Kidney epithelial cell (primary cell): ENCODE measurements at places on chromosomes 4 and X.

DNA sequence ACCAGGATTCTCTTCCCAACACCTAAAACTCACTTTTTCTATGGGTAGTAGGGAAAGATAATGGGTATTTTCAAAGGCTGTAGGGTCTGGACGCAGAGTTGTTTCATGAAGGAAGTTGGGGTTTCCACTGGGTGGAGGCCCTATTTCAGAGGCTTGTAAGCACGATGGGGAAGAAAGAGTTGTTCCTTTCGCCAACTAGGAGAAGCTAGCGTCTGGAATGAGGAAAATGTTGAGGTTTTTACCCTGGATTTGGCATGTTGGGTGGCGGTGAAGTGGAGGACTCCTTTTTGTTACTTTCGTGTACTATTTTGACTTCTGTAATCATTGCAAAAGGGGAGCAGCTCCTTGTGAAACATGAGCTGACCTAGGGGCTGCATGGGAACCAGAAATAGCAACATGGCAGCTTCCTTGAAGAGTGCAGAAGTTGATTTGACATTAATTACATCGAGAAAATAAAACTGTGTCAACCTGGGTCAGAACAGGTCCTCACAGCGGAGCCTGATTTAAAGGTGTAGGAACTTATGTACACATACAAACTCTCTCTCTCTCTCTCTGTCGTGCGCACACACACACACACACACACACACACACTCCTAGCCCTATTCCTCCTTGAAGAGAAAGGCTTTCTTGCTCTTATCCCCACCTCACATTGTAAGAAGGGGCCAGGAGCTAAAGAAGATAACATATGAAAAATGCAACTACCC is 19.1 kb downstream of the VSIG4 start:
- DNase-seq: no peak

DNA sequence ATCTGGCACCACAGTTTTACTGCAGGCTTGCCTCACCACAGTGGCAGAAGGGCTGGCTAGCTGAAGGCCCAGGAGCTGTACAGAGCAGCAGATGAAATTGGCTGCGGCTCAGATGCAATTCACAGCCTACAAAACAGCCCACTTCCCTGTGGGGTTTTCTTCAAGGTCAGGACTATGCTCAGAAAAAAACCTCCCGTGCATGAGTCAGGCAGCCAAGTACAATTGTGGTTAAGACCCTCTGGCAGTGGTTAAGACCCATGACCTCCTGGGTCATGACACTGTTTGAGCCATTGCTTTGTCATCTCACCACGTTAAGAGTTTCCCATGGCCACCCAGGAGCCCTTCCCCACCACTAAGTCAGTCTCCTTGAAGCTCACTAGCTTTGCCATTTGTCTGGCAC is 276.3 kb downstream of the HNRNPD start:
- DNase-seq: no peak

GRCh38 chrX:141314441-141314840 is 72.1 kb upstream of the SPANXC start:
- DNase-seq: no peak

DNA sequence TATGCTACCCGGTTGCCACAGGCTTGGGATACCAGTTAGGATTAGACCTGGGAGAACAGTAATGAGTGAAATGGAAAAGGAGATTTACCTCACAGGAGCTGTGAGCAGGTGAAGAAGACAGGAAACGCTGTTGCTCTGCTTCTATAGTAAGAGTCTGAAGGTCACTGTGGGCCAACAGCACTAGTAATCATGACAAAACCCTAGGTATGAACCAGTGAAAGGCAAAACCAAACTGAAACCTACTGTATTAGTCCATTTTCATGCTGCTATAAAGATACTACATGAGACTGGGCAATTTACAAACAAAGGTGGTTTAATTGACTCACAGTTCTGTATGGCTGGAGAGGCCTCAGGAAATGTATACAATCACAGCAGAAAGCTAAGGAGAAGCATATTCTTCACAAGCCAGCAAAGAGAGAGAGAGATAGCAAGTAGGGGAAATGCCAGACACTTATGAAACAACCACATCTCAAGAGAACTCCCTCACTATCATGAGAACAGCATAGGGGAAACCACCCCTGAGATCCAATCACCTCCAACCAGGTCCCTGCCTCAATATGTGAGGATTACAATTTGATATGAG is 736.7 kb upstream of the INTU start:
- DNase-seq: no peak

DNA sequence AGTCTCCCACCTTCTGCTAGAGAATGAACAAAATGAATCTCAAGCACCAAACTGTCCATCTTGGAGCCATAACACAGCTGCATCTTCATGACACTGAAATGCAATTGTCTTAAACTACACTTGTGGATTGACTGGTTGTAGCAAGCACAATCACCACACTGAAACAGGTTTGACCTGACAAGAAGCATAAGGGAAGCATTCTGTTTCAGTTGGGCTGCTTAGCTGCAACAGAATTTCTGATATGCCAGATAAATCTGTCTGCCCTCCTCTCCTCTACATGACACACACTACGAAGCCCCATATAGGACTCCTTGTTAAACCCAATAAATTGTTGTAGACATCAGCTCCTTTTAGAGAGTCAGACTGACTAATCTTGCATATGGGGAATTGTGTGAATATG is 101.8 kb upstream of the NPY2R start:
- DNase-seq: no peak
